ENCODE measurements at places on chromosomes 7 and 10.

DNA sequence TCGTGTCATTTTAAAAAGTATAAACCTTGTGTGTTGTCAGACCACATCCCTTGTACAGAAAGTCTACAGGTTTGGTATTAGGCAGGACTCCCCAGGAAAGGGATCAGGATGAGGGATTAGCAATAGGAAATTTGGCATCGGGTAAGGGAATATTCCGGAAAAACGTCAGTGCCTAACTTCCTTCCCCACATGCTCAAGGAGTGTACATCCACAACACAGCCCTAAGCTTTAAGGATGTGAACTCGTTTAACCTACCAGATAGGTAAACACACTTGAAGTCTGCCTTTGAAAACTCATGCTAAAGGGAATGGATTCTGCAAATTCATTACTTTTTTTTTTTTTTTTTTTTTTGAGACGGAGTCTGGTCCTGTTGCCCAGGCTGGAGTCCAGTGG is 194.9 kb downstream of the SKIDA1 start:
- DNase-seq = no peak

GRCh38 chr7:156432018-156432417 is 208.6 kb upstream of the RNF32 start:
- DNase-seq = no peak

DNA sequence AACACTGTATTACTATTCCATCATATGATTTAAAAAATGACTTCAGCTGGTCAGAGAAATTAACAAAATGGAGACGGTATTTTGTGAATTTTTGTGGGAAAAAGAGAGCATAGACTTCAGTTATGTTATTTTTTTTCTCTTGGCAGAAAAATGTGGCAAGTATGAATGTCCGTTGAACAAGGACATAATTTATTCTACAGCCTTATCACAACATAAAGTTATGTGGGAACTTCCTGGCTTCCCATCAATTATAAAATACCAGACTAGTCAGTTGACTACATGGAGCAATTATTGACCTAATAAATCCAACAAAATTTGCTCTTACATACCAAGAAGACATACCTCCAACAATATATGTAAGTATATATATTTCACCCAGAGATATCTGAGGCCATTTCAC is 88.6 kb upstream of the PPP1R3A start:
- DNase-seq = no peak

DNA sequence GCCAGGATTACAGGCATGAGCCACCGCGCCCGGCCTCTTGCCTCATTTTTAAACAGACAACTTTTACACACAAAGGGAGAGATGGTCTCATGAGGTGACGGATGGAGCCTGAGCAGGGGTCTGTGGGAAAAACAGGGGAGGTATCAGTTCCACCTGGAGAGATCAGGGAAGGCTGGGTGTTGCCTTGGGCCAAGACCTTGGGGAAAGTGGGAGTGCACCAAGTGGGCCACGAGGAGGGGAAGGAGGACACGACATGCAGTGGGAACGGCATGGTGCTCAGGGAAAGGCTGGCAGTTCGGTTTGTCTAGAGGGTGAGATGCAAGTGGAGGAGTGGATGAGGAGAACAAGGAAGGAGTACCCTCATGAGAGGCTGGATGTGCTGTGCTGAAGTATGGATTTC is 8.9 kb upstream of the ZNF777 start:
- no peak for DNase-seq

- DNase-seq = no peak
Observed at GRCh38 chr10:73073627-73074026, 23.0 kb downstream of the P4HA1 start.

GRCh38 chr10:125953778-125954385 is 57.5 kb downstream of the FANK1 start:
- no peak for DNase-seq

DNA sequence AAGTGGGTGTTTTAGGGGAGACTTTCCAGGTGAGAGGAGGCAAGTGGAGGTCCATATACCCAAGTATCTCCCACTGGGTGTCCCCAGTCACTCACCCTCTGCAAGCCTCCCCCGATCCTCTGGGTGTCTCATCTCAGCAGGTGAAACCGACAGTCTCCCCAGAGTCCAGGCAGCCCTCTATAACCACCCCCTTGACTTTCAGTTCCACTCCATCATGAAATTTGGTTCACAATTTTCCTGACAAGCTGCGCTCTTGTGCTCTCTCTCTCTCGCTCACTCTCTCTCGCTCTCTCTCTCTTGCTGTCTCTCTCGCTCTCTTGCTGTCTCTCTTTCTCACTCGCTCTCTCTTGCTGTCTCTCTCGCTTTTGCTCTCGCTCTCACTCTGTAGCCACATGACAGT is 8.1 kb upstream of the RABGEF1 start:
- DNase-seq = no peak

GRCh38 chr10:2760736-2761135 is 306.6 kb upstream of the PFKP start:
- DNase-seq = no peak

GRCh38 chr7:127819975-127820731 is 168.2 kb downstream of the SND1 start:
- DNase-seq = no peak

GRCh38 chr10:66719483-66719882 is 206.4 kb upstream of the LRRTM3 start:
- DNase-seq = no peak

- DNase-seq = no peak
Observed at GRCh38 chr7:137778511-137778910, 68.3 kb downstream of the DGKI start.

- DNase-seq = no peak
Observed at GRCh38 chr7:69800495-69800894, 202.2 kb downstream of the AUTS2 start.

GRCh38 chr10:80274396-80275134 is 14.9 kb downstream of the MAT1A start:
- DNase-seq = no peak

DNA sequence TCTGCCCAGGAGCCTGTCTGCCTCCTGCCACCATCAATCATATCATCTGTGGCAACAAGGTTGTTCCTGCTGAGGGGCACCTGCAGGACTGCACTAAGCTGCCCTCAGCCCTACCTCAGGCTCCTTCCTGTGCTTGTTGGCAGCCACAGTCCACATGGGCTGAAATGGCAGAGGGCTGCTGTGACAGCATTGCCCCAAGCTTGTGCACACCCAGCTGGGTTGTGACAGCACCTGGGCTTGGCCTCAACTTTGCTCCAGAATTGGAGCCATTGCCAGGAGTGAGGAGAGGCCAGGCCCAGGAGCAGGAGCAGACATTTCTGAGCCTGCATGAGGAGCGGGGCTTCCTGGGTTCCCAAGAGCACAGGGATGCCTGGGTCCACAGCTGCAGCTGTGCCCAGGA is 340.9 kb upstream of the CHRM2 start:
- no peak for DNase-seq

DNA sequence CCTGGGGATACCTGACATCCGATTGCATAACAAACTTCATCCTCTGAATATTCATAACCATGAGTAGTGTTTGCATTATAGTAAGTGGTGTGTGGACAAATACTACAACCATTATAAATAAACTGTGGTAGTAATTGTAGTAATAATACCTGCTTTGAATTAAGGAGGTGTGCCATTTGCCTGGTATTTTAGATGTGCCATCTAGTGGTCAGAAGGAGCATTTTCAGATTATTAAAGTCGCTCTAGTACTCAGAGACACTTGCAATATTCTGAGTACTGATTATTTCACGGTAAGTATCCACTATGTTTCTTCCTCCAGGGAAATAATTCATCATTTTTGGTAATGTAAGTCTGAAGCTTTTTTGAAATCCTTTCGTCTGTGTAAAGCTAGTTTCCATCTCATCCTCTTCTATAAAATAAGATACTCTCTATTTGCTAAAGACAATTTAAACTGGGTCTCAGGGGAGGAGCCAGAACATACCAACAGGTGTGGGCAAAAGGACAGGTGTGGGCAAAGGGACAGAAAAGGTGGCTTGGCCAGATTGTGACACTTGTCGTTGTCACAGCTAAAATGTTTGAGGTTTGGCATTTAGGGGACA is 115.3 kb upstream of the WDR11 start:
- DNase-seq = no peak

DNA sequence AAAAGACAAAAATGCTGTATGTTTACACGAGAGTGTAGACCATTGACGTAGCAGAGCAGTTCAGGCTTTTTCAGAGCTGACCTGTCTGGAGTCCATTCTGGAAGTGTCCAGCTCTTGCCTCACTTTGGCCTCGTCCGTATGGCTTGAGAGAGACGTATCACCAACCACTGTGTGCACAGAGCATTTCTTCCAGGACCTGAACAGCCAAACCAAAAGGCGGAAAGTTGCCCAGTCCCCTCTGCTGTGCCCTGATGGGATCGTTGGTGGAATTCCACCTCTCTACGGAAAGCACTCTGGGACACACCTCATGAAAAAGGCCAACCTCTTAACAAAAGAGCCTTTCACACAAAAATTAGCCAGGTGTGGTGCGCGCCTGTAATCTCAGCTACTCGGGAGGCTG is 184.7 kb upstream of the SH2B2 start:
- DNase-seq = no peak

GRCh38 chr10:6047847-6048246 is 14.3 kb downstream of the IL2RA start:
- DNase-seq = no peak

DNA sequence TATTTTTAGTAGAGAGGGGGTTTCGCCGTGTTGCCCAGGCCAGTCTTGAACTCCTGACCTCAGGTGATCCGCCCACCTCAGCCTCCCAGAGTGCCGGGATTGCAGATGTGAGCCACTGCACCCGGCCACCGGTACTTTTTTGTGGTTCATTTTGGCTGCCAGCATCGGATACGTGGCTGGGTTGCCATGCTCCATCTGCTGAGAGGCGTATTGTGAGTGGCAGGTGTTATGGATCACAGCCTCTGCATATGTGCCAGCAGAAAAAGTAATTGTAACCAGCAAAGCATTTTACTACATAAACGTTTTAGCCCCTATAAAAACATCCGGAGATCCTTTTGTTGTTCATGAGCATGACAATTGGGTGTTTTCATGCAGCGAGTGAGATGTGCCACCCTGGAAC is 7.1 kb downstream of the FOXK1 start:
- no peak for DNase-seq

- no peak for DNase-seq
Observed at GRCh38 chr10:43808136-43808535, 159.5 kb upstream of the ZNF32 start.

DNA sequence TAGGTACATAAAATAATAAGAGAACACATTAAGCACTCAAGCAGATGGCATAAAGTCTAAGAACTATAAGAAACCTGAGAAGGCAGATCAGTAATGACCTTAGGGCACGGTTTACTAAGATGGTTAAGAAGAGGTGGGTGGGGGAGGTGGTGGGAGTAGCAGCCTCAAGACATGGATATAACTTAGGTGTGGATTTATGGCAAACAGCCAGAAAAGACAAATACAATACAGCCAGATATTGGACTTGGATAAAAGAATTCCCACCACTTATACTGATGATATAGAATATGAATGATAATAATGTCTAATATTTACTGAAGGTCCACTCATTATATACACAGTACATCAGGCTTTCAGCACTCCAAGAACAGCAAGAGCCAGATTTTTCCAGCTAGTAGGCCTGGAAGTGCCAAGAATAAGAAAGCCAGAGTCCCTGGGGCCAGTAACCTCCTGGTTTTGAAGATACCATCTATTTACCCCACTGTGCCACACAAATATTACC is 11.9 kb downstream of the DPY19L1 start:
- no peak for DNase-seq

- DNase-seq = no peak
Observed at GRCh38 chr7:66427956-66428355, 200.7 kb upstream of the KCTD7 start.

DNA sequence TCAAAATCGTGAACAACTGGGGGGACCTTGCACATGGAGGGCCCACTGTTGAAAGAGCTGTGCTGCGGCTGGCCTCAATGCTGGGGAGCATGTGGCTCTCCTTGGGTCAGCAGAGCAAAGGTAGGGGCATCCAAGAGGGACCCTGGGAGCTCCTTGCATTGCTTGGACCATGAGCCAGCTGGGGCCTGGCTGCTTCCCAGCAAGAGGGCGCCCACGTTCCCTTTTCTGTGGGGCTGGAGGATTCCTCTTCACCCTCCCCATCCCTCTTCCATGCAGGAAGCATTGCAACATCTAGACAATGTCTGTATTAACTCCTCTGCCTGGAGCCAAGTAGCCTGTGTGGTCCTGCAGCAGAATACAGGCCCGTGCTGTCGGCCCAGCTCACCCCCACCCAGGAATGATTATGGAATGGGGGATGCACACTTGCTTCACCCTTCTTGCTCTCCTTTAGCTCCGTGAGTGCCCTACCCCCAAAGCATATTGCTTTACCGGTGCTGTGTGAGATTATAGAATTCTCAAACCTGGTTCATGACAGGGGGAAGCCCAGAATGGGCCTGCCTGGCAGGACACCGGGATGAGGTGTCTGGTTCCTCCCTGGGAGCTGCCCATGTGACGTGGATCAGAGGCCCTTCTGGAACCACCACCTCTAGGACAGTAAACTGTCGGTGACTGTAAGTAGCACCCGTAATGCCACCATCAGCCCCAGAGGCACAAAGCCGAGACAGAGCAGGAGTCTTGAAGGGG is 61.9 kb downstream of the SYPL1 start:
- DNase-seq = no peak

- no peak for DNase-seq
Observed at GRCh38 chr10:129343141-129343540, 123.9 kb upstream of the MGMT start.

DNA sequence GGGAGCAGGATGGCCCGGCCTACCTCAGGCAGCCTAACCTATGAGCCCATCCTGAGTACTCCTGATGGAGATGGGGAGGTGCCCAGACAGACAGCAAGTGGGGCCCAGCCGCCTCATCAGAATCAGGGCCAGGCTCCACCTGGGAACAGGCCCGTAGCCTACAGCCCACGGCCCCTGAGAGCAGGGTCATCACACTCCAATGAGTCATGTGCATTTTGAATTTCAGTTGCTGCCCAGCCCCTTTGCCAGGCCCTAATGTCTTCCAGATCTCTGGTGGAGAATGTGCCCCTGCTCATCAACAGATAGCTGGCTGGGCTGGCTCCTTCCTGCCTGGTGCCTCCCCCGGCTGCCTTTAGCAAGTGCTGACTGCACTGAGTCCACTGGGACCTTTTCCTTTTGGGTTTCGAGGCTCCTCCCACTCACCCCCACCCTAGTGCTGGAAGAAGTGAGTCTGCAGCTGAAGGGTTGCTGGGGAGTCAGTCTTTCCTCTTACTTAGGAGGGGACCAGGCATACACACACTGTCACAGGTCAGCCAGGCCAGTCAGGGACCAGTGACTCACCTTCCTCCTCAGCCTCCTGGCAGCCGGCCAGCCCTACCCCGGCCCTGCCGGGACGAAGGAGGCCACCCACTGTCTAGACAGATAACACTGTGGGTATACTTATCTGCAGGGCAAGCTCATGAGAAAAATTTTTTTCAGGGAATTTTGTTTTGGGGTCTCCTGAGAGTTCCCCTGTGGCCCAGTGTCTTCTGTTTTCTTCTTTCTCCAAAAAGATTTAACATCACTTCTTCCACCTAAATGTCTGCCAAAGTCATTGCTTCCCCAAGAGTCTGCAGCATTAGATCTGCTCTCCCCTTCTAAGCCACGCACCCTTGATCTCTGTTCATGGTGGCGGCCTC is 9.1 kb upstream of the ASIC3 start:
- DNase-seq = no peak

- DNase-seq = no peak
Observed at GRCh38 chr7:33517191-33517590, 387.8 kb downstream of the BBS9 start.

- DNase-seq = no peak
Observed at GRCh38 chr7:18939771-18940592, 177.5 kb downstream of the TWIST1 start.
